Nephron progenitor cell (in vitro differentiated cells): ENCODE measurements at places on chromosomes 13 and 19.

DNA sequence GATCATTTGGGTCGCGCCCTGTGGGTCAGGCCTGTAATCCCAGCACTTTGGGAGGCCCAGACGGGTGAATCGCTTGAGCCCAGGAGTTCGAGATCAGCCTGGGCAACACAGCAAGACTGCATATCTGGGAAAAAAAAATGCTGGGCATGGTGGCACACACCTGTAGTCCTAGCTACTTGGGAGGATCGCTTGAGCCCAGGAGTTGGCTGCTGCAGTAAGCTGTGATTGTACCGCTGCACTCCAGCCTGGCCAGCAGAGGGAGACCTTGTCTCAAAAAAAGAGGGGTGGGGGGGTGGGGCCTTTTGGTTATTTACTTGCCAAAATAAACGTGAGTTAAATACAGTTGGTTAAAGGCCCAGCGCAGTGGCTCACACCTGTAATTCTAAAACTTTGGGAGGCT is 9.8 kb upstream of the ZNF544 start:
- no peak for DNase-seq

DNA sequence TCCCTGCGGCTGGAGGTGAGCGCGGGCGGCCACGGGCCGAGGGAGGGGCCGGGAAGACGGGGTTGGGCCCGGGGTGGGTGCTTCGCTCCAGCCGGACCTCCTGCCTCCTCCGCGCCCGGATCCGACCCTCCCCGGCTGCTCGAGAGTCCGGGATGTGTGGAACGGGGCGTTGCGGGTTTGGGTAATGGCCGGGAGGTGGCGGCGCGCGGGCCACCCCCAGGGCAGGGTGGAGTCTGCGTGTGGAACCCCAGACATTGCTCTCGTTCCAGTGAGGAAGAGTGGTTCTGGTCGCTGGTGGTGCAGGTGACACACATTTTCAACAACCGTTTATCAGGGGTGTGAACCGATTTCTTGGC is 38.8 kb downstream of the ARHGEF7 start:
- DNase-seq: peak; percentile 71

- DNase-seq: no peak
Observed at GRCh38 chr13:80452279-80452678, 111.4 kb upstream of the SPRY2 start.

DNA sequence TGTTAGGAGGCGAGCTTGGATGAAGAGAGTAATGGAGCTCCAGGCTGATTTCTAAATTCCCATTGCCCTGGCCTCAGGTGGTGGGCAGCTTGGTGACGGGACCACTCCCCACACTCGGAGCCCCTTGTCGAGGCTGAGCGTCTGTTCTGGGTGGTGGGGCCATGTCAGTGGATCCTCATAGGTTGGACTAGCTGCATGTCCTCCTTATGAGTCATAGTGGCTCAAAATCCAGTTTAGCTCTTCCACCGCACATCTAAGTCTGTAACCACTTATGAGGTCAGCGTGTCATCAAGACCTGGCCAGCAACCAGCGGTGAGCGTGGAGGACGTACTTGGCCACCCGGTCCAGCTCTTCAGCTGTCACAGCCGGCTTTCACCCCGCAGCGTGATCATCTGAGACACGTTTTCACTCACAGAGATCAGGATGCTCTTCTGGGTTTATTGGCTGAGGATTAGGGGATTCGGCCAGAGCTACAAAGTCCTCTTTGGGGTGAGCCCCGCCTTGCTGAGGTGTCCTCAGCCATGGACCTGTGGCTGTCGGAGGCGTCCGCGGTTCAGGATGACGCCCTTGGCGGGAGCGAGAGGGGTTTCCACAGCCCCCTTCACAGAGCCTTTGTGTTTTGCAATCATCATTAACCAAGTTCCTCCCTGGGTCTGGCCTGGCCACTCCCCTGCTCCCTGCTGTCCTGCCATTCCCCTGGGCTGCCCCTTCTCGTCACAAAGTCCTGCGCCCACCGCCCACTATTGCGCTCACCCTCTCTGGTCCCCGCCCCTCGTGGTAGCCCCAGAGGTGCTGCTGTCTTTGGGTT is 41.9 kb downstream of the ADPRHL1 start:
- DNase-seq: no peak

DNA sequence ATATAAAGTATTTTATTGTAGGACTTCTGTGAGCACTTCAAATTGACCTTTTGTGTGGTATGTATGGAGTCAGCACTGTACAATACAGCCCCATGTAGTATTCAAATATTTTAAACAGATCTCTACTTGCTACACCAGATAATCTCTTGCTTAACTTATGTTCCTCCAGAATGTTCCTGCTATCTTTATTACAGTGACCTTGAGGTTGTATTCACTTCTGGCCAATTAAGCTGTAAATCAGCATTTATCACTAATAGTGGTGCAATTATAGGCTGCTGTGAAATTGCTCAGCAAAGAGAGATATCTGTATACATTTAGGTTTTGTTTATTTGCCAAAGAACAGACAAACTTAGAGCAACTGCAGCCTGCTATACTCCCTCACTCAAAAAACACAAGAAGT is 1218.6 kb downstream of the PCDH17 start:
- no peak for DNase-seq
